NCI-H524 (cell line): ENCODE measurements at places on chromosomes 6 and 20.

- no peak for DNase-seq
Measured at GRCh38 chr20:23404196-23404595, 17.1 kb downstream of the NAPB start.

DNA sequence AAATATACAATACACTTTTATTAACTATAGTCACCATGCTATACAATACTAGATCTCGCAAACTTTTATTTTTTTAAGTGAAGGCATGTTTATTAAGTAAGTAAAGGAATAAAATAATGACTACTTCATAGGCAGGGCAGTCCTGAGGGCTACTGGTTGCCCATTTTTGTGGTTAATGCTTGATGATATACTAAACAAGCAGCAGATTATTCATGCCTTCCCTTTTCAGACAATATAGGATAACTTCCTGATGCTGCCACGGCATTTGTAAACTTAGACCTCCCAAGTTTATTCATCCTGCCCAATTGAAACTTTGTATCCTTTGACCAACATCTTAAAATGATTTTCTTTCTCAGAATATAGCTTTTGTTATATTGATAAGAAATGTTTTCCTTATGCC is 24.7 kb upstream of the HIVEP1 start:
- DNase-seq: no peak

- DNase-seq: no peak
Measured at GRCh38 chr6:30759575-30760239, 15.4 kb upstream of the IER3 start.

GRCh38 chr6:167733740-167734661 is 92.7 kb upstream of the AFDN start:
- DNase-seq: no peak

- no peak for DNase-seq
Measured at GRCh38 chr20:50692552-50692933, 1.2 kb upstream of the RIPOR3 start.

DNA sequence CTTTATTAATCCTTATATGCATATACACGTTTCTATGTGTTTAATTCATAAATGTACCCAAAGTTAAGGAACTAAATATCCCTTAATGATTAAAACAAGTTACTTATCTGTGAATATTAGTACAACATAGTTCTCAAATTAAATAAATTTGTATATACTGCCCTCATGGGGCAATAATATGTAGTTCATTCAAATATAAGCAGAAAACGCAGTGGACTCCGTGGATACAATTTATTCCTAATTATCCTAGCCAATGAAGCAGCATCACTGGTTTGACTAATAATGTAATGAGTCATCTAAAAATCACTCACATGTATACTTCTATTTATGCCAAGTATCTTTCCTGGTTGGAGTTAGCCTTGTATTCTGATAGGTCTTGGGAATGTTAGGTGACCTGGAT is 111.6 kb downstream of the TBC1D32 start:
- DNase-seq: peak; percentile 47

- DNase-seq: no peak
Measured at GRCh38 chr6:90421666-90422065, 125.0 kb upstream of the BACH2 start.
